Hematopoietic multipotent progenitor cell treated with erythropoietin and hydrocortisone succinate and interleukin-3 and kit ligand, for 15 days (in vitro differentiated cells): ENCODE measurements at places on chromosomes 16 and 17.

GRCh38 chr16:76577003-76577402 lies 299.8 kb downstream of the CNTNAP4 start:
- no peak for DNase-seq

- DNase-seq = no peak
Measured at GRCh38 chr16:50473356-50473945, 74.7 kb upstream of the NKD1 start.

GRCh38 chr17:60604686-60605334 lies 4.8 kb downstream of the PPM1D start:
- no peak for DNase-seq

DNA sequence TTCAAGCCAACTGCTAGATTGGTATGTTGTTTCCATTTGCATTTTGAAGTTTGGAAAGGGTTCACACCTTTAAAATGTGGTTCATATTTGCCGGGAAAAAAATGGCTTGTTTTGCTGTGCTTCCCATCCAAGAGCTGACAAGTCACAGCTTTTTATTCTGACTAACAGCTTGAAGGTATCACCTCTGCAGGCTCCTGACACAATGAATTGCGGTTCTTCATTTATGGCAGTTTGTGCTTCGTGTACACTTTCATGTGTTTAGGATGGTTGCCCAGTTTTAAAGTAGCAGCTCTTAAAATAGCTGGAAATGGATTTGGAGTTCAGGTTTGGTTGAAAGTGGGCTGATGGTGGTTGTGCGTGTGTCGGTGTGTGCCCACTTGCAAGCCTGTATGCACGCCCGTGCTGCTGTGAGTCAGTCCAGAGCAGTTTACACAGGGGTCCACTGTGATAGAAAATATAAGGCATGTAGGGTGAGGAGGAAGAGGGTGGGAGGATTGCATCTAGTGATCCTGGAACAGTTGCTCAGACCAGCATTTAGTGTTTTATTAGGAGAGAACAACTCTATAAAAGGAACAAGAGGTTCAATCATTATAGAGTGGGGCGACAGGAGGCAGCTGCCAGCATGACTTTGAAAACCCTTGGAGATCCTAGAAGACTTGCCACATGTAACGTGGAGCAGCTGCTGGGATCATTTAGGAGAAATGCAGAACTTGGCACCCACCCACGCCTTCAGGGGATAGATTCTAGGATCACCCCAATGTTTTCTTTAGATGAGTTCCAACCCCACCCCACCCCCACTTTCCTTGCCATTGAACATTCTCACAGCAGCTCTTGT lies 108.0 kb upstream of the TBX2 start:
- no peak for DNase-seq

GRCh38 chr16:75455677-75456076 lies 8.8 kb downstream of the TMEM170A start:
- DNase-seq = no peak

DNA sequence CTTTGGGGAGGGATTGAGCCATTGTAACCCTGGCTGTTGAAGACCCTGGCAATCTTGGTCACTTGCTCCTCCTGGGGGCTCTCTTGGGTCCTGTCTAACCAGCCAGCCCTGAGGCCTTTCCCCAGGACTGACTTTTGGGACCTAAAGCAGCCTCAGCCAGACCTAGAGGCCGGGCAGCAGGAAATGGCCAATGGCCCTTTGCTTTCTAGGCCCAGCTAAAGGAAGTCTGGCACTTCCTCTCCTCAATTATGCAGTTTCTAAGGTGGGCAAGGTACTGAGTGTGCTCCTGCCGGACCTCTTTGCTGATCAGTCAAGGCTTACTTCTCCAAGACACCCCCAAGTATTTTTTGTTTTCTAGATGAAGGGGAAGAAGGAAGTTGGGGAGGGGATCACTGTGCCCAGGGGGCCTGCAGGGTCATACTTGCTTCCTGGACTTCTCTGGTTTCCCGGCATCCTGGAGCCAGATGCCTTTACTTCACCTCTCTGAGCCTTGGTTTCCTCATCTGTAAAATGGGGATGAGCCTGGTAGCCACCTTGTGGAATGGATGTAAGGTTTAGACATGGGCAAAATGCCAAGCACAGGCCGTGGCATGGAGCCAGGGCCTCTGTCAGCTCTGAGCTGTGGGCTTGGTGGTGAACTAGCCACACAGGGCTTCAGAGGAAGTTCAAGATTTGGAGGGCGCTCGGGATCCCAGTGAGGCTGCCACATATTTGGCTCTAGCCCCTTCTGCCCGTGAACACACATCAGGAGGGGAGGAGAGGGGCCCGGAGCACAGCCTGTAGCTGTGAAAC lies 8.6 kb downstream of the CX3CL1 start:
- DNase-seq = peak; percentile 40

GRCh38 chr17:38604479-38605403 lies 1.0 kb downstream of the SRCIN1 start:
- no peak for DNase-seq

DNA sequence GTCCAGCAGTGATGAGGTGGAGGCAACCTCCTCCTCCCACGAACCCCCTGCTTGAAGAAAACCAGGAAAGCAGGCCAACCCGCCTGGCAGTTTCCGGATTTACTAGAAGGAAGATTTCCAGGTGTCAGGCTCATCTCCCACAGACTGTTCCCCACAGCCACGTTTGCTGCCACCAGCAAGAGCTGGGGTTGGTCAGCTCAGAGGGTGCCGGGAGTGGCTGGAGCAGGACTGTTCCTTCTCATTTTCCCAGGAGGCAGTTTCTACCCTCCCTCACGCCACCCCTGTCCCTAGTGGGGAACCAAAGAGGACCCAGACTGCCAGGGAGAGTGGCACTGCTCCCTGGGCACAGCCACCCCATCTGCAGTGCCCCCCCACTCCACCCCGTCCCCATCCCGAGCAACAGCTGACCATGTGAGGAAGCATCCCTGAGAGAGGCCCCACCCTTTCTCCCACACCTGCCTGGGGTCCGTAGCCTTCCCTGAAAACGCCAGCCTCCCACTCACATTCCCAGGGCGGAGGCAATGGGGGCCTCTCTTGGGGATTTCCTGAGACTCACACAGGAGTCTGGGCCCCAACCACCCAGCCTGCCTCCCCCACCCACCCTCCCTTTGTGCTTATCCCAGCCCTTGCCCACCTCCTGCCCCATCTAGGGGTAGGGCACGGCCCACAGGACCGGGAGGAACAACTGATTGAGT lies 5.9 kb downstream of the KRT17 start:
- DNase-seq = no peak

DNA sequence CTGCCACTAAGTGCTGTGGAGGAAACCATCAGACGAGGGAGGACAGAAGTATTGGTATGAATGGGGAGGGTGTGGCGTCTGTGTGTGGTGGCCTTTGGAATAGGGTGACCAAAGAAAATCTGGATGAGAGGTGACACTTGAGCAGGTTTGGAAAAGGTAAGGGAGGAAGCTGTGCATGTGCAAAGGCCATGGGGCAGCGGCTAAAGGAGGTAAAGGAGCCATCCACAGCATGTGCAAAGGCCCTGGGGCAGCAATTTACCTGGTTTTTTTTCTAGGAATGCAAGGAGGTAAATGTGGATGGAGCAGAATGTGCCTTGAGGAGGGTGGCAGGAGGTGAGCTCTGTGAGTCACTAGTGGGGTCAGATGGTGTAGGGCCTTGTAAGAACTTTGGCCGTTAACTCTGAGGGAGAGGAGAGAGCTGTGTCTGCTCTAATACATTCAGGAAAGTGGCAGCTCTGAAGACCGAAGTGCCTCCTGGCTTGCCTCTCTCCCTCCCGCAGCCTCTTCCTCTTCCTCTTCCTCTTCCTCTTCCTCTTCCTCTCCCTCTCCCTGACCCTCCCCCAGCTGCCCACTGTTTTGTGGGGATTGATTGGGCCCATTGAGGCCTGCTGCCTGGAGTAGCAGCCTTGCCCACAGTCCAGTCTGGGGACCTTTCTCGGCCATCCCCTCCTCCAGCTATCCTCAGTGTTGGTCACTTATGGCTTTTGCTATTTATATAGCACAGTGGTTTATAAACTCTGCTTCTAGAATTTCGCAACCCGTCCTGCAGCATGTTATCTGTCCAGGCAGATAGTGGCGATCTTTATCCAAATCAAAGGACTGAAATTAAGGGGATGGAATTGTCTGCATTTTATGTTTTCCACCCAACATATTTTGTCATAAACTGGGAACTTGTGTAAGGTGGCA lies 38.7 kb downstream of the CMIP start:
- no peak for DNase-seq

DNA sequence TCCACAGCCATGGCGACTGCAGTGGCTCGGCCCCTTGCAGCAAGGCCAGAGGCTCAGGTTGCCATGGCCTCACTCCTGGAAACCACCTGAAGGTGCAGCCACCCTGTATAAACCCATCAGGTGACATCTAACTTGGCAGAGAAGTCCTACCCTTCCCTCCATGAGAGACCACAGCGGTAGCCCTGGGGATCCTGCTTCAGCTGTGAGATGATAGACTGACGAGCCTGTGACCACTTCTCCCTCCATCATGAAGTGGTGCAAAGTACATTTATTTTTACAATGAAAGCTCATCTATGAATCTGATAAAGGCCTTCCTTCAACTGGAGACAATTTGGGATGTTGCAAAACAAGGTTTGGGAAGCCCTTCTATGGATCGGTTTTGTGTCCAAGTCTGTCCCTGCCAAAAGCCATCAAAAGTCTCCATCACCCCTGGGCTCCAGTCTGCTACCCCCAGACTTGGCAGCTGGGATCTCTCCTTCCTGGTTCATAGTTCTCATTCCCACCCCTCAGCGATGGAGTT lies 1.8 kb downstream of the ZACN start:
- no peak for DNase-seq

DNA sequence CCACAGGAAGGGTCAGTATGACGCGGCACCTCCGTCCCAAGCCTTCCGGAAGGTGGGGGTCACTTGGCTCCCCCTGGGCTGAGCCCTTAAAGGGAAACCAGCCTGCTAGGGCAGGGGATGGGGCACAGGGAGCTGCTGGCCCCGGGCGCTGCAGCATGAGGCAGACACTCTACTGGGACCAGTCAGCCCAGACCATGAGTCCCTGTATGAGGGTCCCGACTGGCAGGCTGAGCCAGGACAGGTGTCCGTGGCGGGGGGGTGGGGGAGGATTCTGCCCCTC lies 43.4 kb upstream of the ZC3H18 start:
- no peak for DNase-seq

GRCh38 chr16:85225257-85225656 lies 113.0 kb upstream of the CIBAR2 start:
- no peak for DNase-seq

DNA sequence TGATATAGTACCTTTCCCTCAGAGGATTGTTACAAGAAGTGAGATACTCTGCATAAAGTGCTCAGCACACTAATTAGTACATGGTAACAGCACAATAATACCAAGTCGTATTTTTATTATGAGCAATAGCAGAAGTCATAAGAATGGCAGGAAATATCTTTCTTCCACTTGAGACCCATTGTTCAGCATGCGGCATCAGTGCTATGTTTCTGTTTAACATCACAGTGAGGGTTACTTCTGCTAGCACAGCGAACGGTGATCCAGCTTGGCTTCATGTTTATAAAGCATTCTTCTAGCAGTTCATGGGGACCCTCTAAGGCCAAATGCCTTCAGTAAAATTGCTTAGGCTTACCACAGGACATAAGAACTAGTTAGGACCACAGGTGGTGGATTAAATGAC lies 83.1 kb downstream of the MYO1D start:
- DNase-seq = no peak

DNA sequence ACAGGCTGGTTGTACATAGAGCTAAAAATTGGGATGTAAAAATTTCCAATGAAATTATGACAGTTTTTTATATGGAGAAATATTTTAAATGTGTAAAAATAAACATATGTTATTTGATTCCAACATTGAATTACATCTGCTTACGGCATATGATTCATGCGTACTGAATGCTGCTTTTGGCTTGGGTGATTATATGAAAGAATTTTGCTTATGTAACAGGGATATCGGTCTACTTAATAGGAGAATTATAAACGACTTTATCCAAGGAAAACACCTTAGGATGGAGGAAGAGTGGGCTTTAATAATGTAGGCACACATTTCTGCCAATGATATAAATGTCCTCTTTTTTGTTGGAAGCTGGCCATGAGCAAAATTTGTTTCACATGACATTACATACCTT lies 197.3 kb upstream of the GOT2 start:
- no peak for DNase-seq

DNA sequence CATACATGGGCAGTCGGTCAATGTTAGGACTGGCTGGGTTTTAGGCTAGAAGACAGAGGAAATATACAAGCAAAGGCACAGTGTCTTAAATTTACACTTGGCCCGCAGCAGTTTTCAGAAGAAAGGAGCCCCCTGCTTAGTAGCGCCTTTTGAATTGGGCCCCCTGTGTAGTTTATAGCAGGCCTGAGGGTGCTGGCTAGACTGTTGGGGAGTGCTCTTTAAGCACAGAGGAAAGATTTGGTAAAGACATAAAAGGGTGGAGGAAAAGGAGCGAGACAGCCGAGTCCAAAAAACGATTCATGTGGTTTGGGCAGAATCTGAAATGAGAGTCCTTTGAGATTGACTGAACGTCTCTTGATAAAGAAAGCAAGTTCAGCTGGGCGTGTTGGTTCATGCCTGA lies 10.6 kb downstream of the RMI2 start:
- no peak for DNase-seq

DNA sequence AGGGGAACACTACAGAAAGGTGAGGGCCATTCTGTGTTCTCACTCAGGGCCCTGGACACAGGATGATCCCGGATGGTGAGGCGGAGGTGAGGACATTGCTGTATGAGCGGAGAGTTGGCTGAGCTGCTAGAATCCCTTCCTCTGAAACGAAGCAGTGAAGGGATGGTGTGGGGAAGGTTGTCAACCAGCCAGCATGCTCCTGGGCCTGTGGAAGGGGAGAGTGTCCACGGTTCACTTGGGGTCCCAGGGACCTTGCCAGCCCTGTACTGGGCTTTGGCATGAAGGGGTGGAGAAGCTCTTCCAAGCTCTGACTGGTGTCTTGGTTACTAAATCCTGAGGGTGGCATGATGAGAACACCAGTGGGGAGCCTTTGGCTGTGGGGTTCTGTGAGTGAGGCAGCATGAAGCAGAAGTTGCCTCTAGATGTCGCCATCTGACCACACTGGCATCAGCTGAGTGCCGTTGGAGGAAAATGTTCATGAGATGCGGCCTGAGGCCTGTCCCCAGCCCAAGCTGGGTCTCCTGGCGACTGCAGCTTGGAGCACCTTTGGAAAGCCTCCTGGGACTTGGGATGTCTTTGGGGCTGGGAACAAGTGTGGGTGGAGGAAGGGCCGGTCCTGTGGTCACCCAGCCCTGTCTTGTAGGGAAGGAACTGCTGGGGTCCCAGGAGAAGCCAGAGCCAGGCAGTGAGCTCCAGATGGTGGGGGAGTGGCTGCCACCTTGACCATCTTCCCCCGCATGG lies 14.8 kb downstream of the PDP2 start:
- DNase-seq = peak; percentile 70

GRCh38 chr17:20154286-20155000 lies 145.3 kb downstream of the SPECC1 start:
- no peak for DNase-seq
